ENCODE measurements at places on chromosomes 3 and 15. TPM values are rescaled to one million over a fixed set of nuclear protein-coding genes. Genes with fewer than 3 reads are reported as not detected.

Gene KIF23
- 75.3 TPM for total RNA-seq

Gene RASGRP1
- 0.32 TPM for total RNA-seq

Gene PYDC2
- not detected for total RNA-seq

Gene MST1R
- 6.9 TPM for total RNA-seq

Gene CA12
- total RNA-seq, result 168 TPM

Gene ARL14
- 1.0 TPM for total RNA-seq

Gene SKOR1
- 0.05 TPM for total RNA-seq

Gene EHHADH
- 3.1 TPM for total RNA-seq

Gene SCG5
- total RNA-seq, result 2.4 TPM

Gene MKRN3
- total RNA-seq, result 2.8 TPM

Gene ZBTB47
- total RNA-seq, result 6.5 TPM

Gene ACTC1
- 0.17 TPM for total RNA-seq

Gene STT3B
- total RNA-seq, result 73.0 TPM

Gene TMEM212
- total RNA-seq, result not detected

Gene DPPA2
- total RNA-seq, result not detected

Gene TAGLN3
- not detected for total RNA-seq

Gene ITIH3
- total RNA-seq, result not detected

Gene TMC3
- total RNA-seq, result not detected

Gene EOMES
- total RNA-seq, result 1.3 TPM

Gene SEMA3B
- 8.6 TPM for total RNA-seq

Gene PP2D1
- not detected for total RNA-seq

Gene CRYBG3
- total RNA-seq, result 5.7 TPM

Gene GALNT15
- 0.05 TPM for total RNA-seq

Gene SEMA6D
- not detected for total RNA-seq

Data from A549 treated with CORT108297 at 1 μM for 4 hours (cell line).